NAMALWA (cell line): ENCODE measurements at places on chromosomes 2 and 18.

DNA sequence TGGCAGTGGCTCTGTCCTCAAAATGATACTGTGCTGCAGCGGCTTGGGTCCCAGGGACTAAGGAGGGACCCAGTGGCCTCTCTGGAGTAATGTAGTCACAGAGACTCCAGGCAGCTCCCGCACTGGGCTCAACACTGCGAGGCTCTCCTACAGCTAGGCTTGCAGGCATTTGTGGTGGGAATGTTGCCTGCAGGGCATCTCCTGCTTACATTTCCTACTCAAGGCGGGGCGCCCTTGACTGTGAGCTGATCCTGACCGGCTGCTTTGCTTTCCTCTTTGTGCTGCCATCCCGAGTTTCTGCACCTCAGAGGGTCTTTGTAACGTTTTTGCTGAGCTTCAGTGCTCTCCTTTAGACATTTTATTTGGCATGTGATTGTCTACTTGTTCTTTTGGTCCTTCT is 177.4 kb upstream of the FN1 start:
- no peak for DNase-seq

DNA sequence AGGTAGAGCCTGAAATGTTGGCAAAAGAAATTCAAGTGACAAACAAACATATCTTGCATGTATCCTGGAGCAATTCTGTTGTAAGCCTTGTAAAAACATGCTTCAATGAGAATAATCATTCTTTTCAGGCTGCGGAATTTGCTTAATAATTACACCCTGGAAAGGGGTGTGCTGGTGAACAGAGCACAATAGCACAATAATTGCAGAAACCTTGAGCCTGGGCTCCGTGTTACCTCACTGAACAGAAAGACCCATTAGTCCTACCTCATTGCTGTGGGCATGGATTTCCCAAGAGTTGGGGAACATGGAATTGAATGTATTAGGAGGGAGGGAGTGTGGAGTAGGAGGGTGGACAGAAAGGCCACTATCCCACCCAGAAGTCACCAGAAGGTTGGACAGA is 168.0 kb upstream of the ALKAL2 start:
- DNase-seq: no peak

- DNase-seq: no peak
Observed at GRCh38 chr2:225378984-225379383, 20.5 kb upstream of the NYAP2 start.

- peak; percentile 41 for DNase-seq
Observed at GRCh38 chr2:208256192-208256782, 1.4 kb upstream of the IDH1 start.

GRCh38 chr2:239019183-239019581 is 171.3 kb downstream of the TWIST2 start:
- no peak for DNase-seq

DNA sequence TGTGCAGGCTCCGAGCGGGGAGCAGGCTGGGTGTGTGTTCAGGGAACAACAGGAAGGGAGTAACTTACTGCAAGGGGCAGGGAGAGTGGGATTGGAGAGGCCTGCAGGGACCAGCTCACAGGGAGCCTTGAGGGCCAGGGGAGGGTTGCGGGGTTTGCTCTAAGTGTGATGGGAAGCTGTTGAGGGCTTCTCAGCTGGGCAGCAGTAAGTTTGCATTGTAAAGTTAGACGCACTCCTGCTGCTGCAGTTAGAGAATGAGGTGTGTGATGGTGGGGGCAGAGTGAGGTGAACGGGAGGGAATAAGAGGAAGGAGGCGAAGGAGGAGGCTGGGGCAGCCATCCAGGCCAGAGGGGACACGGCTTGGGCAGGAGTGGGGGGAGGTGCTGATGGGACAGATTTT is 53.4 kb downstream of the BOLA3 start:
- no peak for DNase-seq

DNA sequence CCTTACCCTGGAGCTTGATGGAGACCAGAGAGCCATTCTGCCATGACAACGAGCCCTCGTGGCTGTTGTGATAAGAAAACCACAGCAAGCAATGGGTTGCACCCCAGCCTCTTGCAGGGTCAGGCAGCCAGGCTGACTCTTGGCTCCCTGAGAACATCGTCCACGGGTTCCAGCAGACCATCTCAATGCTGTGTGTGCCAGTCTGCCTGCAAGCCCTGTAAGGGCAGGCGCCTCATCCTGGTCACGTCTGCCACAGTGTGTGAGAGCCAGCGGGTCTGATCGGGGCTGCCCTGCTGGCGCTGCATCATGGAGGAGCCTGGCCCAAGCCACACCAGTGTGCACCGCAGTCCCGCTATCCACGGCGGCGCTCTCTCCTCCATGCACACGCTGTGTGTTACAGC is 71.0 kb upstream of the MGAT4A start:
- no peak for DNase-seq

GRCh38 chr2:66840321-66841002 is 405.5 kb downstream of the MEIS1 start:
- DNase-seq: no peak

- peak; percentile 62 for DNase-seq
Observed at GRCh38 chr18:27599202-27599829, 414.2 kb upstream of the CHST9 start.
